Liver (tissue), 10 donors: ENCODE measurements at places on chromosomes 1 and 21. TPM values are rescaled to one million over a fixed set of nuclear protein-coding genes. Genes with fewer than 3 reads are reported as not detected.

VTCN1 gene
- total RNA-seq = 0.59 TPM

- DNase-seq = no peak
Observed at GRCh38 chr1:19825298-19825697, 10.2 kb upstream of the RNF186 start.

DNA sequence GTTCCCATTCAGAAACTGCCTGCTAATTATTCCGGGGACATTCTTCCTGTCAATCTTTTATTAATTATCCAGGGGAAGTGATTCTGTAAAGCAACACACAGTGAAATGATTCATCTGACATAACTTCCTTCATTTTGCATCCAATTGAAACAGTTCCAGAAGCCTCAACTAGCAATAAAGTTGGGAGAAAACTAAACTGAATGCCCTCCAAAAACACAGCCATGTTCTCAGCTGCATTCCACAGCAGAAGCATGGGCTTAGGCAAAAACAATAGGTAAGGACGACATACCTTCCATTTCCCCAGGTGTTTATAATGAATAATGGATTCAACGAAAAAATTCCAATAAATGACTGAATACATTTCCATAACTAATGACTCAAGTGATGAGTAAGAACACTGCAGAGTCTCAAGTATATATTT, 36.9 kb upstream of the TARBP1 start:
- no peak for DNase-seq

GRCh38 chr1:209457401-209458125, 126.0 kb upstream of the CAMK1G start:
- no peak for DNase-seq

DNA sequence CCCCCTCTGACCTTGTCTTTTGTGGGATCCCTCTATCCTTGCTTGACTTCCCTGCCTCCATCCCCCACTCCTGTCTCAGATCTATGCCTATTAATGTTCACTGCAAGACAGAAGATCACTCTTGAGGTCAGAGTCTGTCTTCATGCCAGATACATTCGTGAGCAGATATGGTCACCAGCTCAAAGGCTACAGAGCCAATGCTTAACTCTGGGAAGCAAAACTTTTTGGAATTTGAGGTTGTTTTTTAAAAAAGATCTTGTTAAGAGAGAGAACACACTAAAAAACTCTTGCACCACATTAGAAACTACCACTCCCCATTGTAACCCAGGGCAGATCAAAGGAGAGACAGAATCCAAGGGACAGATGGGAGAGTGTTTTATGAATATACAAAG, 17.1 kb upstream of the A3GALT2 start:
- no peak for DNase-seq

DNA sequence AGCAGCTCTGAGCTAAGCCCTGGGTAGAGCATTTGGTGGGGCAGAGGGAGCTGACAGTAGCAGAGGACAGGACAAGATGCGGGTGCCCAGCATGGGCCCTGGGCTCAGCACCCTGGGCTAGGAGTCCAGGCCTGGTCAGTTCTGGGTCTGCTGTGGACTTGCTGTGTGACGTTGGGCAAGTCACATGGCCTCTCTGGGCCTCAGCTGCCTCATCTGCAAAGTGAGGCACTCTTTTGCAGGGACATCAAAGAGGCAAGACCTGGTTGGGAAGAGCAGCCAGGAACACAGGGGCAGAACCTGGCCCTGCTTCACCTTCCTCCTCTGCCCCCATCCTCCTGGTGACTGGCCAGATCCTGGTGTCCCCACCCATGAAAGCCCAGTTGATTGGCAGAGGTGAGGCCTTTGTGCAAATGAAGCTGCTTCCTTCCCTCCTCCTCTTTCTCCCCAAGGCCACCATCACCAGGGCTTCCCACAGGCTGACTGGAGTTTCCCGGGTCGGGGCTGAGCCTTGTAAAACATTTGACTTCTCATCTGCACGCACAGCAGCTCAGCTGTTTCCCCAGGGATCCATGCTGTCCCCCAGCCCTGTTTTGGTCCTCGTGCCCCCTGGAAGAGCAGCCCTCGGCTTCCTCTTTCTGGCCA, 350.5 kb downstream of the MATN1 start:
- peak; percentile 16 for DNase-seq

GRCh38 chr1:202625416-202626360, 84.6 kb downstream of the SYT2 start:
- peak; percentile 72 for DNase-seq
